ENCODE measurements at places on chromosomes 13 and 19.

DNA sequence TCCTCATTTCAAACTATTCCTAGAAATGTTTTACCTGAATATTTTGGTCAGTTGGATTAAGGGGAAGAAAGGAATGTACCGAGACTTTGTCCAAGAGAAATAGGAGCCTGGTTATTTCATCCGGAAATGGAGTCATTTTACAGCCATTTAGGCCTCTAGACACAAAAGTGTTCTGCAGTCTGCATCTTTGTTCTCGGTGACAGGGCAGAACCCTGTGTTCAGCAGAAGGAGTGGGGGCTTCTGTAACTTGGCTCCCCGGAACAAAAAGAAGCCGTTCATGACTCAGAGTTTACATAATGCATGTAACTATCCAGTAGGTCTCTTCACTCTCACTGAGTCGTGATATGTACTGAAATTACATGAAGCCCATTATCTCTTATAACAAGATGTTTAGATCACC lies 21.6 kb upstream of the FNDC3A start:
- ATAC-seq = no peak

DNA sequence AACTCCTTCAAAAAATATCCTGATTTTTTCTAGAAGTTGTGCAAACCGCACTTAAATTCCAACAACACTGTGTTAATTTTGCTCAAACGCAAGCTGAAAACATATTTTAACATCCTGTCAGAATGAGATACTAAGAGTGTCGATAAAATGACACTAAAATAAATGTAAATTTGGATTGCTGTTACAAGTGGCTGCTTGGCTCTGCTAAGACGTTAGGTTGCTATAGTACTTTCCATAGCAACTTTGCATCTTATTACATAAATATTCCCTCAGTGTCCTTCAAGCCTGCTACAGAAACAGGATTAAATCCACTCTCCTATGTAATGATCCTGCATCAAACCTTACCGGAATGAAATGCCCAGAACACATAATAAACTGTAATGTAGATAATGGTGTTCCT lies 292.1 kb downstream of the DNAJC15 start:
- ATAC-seq = no peak

- no peak for ATAC-seq
These were observed 7.0 kb upstream of the ZNF444 start for GRCh38 chr19:56133858-56134653.

DNA sequence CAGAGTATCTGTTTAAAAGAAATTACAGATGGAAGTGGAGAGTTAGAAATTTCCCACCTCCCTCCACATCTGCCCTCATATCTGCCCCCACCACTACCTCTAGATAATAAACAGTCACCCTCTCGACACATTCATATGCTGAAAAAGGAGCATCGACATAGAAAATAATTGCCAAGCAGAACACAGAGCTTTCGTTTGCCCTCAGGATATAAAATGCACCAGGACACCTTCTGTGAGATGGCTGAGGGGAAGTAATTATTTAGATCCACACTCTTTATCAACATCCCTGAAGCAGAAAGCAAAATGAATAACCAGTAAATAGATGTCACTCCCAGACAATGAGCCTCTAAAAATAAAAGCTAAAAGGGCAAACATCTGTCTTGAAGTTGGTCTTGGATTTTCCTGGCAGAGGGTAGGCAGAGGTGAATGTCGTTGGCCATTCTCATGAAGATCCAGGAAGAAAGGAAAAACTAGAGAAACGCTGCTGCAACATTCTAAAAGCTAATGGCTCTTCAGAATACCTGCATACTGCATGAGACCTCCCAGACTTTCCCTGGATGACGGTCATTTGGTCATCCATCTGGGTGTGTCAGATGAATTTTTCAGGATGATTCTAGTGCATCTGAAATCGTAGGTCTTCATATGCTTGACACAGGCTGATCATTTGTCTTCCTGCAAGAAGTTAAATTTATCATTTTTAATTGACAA lies 527.5 kb downstream of the RFC3 start:
- ATAC-seq = no peak

GRCh38 chr13:87893186-87893585 lies 222.0 kb downstream of the SLITRK5 start:
- ATAC-seq = no peak

GRCh38 chr19:4695224-4695731 lies 25.1 kb upstream of the MYDGF start:
- no peak for ATAC-seq
